ENCODE measurements at places on chromosomes 3 and 15.

- DNase-seq, result no peak
Measured at GRCh38 chr3:117910820-117911521, 1123.7 kb downstream of the IGSF11 start.

DNA sequence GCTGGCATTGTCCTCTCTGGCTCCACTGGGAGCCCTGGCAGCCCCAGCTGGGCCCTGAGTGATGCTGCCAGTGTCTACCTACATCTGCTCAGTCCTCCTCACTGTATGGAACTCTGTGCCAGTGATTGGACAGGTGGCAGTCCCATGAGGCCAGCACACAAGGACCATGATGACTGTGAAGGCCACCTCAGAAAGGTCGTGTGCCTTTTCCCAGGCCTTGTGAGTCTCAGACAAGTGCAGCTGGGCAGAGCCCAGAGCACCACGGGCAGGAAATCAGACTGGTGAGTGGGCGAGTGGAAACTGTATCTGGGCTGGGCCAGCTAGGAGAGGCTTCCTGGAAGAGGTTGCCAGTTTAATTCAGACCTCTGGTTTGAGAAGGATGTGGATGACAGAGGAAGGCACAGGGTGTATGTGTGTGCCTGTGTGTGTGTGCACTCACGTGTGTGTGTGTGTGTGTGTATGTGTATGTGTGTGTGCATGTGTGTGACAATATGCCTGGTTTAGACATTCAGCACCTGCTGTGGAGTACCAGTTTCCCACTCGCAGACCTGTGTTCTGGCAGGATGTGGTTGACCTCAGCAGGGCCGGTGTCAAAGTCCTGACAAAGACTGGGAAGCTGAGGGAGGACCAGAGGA, 7.0 kb downstream of the MAPKAPK3 start:
- DNase-seq, result no peak

GRCh38 chr3:43062564-43063040, 43.3 kb downstream of the POMGNT2 start:
- no peak for DNase-seq

DNA sequence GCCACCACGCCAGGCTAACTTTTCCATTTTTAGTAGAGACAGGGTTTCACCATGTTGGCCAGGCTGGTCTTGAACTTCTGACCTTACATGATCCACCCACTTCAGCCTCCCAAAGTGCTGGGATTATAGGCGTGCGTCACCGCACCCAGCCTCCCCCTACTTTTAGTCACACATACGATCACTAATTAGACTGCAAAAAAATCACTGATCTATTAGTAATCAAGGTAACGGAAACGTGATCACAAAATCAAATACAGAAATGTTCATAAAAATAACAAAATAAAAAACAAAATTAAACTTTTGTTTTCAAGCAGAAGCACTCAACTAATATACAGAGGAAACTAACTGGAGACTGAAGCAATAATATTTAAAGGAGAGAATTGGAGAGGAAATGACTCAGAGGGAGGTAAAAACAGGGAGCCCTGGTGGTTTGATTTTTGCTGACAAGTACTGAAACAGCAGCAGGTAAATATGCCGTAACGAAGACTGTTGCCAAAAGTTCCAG, 4.6 kb downstream of the WDR53 start:
- DNase-seq, result no peak

- no peak for DNase-seq
Measured at GRCh38 chr3:33831053-33831452, 32.6 kb downstream of the PDCD6IP start.

DNA sequence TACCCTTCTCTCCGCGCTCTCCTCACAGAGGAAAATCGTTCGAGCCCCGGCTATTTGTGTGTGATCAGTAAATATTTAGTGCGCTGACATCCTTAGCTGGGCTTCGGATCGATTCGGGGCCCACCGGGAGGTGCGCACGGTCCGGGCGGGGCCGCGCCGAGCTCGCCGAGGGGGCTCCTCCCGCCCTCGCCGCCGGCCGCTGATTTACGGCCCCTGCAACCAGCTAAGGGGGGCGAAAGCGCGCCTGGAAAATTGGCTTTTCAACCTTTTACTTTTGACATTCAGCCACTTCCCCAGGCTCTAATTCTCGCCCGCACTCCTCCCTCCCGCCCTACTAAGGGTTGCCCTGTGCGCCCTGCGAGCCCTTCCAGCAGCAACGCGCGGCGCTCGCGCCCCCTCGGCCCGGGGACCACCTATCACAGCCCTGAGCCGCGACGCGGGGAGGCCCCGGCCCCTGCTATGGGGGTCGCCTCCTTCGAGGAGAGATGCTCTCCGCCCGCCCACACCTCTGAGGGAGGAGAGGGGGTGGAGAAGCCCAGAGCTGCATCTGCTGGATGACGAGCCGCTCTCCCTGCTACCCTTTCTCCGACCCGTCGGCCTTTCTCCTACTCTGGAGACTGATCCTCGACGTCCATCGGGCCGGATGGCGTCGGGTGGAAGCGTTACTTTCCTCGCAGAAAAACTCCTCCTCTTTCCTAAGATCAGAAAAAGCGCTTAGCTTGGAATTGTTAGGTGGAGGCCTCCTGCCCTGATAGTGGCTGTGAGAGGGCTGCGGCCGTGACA, 7.8 kb upstream of the NR2F2 start:
- DNase-seq, result no peak

DNA sequence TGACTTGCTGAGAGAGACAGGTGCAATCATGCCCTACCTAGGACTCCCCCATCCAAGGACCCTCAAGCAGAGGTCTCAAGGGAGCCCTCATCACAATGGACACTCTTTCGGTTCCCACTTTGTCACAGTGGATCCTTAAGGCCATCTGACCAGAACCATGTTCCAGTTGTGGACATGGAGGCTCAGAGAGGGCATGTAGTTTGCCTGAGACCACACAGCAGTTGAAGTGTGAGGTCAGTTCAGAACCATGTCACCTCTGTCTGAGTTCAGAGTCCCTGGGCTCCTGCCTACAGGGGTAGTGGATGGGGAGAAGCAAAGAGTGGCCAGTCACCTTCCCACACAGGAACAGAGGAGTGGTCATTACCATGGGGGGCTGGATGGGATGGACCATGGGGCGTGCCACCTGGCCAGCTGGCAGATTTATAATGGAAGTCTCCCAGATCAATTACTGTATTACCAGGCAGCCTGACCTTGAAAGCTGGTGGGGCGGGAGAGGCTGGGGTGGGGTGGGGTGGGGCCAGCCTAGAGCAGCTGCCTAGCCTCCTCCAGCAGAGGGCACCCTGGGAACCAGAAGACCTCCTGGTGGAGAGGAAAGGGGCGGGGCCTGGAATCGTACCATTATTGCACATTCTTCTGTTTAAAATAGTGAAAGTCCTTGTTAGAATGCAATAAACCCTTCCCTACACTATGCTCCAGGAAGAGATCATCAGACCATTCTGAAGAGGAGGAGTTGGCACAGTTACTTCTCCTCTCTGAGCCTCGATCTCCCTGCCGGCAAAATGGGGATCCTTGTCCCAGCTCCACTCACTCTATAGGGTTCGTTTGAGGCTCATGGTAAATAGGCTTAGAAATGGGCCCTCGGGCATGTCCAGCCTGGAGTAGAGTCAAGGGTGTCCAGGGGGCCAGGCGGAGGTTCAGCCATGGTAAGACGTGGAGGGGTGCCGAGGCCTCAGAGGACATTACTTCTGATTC, 26.9 kb upstream of the LINGO1 start:
- no peak for DNase-seq

All from stimulated activated CD8-positive, alpha-beta memory T cell treated with anti-CD3 and anti-CD28 coated beads, Interleukin-4, amount 100 ng/mL, for 4 hours (primary cell).